ENCODE measurements at places on chromosomes 6 and 20.

GRCh38 chr20:60872224-60872623 is 379.8 kb upstream of the CDH4 start:
- DNase-seq, result no peak

GRCh38 chr6:43768983-43769525 is 957 bp upstream of the VEGFA start:
- DNase-seq, result peak; percentile 57

- DNase-seq, result no peak
Observed at GRCh38 chr6:110642711-110643110, 166.3 kb upstream of the SLC22A16 start.

- no peak for DNase-seq
Observed at GRCh38 chr6:80234401-80234800, 127.9 kb downstream of the BCKDHB start.

DNA sequence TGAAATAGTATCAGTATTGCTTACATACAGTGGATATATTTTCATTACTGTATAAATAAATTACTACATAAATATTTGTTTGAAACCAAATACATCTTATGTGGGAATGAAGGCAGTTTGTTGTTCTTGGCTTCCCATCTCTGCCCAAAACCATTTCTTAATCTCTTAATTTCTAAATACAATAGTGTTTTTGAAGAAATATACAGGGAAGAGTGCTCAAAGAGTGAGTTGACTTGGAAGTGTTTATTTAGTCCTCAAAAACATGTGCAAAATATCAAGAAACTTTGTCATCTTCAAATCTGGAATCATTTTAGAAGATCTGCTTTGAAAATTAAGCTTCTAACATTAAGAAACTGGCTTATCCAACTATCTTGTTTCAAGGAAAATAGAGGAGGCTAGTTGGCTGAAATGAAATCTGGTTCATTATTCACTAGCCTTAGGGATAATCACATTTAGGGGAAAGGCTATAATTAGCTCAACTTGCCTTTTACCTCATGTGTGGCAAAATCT is 259.8 kb upstream of the FLRT3 start:
- no peak for DNase-seq
